ENCODE measurements at places on chromosomes 4 and X. TPM values are rescaled to one million over a fixed set of nuclear protein-coding genes. Genes with fewer than 3 reads are reported as not detected.

DNA sequence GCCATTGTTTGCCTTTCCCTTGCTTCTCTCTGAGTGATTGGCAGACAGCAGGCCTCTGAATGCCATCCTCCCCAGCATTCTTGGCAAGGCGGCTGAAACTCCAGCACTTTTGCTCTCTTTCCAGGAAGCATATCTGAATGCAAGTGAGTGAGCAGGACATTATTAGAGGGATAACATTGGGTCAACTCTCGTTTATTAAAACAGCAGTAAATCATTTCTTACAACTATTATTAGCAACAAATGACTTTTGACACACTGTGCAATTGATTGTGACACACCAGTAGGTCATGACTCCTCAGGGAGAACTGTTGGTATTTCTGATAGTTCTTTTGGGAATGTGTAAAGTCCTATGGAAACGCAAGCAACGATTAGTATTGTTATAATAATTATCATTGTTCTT lies 103.8 kb downstream of the EFNB1 start:
- H3K27ac ChIP-seq, result no peak overlapping the region
- H3K4me3 ChIP-seq, result no peak overlapping the region
- peaks cover 2% of the 10 kb centered on the region for H3K4me1 ChIP-seq
- DNase-seq, result no peak
- no peaks in the 10 kb centered on the region for H3K36me3 ChIP-seq
- no peaks in the 10 kb centered on the region for H3K27me3 ChIP-seq

GRCh38 chrX:121832446-121832845 lies 785.0 kb downstream of the GLUD2 start:
- H3K4me1 ChIP-seq, result no peaks in the 10 kb centered on the region
- H3K27me3 ChIP-seq, result no peaks in the 10 kb centered on the region
- DNase-seq, result no peak
- no peak overlapping the region for H3K4me3 ChIP-seq

DNA sequence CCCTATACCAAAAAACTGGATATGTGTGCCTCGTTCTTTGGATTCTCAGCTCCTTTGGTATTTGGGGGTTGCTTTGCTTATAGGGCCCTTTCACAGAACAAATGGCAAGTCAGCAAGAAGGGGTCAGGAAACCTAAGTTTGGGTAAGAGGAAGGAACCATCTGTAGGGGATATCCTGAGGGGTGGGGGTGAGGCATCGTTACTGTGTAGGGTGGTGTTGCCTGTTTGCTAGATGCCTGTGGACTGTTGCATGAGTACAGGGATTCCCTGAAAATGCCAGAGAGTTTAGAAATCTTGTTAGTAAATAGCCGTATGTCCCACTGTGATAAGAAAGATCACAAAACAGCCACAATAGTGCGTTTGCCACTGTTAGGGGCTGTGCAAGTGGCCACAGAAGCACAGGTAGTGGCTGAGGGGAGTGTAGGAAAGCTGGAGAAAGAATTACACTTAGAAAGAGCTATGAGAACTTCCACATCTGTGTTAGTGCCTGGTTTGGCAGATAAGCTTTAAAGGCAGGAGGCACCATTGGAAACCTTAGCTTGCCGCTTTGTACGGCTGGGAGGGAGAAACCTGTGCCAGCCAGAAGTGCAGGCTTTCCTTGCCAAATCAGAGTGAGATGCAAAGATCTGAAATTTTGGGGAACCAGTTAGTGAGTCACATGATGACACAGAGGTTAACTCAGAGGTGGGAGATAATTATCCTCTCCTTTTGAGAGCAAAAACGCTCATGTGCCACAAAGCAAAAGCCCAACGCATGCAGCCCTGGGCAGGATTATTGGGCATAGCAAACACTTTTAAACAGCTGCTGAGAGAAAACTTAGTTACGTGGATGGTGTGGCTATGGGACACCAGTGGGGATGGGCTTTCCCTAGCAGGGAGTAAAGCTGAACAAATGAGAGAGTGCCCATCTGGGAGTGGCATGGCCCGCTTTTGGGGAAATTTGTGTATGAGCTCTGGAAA lies 343.7 kb downstream of the ARAP2 start:
- H3K27ac ChIP-seq, result no peak overlapping the region
- H3K4me3 ChIP-seq, result no peak overlapping the region
- H3K36me3 ChIP-seq, result no peaks in the 10 kb centered on the region
- H3K4me1 ChIP-seq, result no peaks in the 10 kb centered on the region
- H3K27me3 ChIP-seq, result peaks cover 7% of the 10 kb centered on the region
- no peak for DNase-seq

DNA sequence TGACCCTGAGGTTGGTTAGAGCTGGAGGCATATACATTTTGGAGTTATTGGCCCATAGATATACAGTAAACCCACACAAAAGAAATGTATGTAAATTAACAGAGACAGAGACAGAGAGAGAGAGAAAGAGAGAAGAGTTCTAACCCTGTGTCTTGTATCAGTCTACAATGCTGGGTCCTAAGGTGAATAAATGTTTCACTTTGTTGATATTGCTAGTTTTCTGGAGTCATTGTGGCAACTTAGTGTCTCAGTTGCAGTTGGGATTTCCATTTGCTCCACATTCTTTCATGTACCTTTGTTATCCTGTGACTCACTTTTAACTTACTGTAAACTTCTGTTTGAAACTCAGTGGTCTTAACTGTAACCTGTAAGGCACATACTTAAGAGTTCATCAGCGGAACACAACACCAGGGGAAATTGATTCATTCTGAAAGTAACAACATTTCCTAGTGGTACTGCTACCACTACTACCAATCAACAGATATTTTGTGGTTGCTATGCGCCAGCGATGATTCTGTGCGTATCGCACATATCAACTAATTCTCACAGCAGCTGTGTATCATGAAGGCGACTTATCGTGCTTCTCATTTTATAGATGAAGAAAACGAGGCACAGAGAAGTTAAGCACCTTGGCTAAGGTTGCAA lies 38.5 kb upstream of the ETDA start:
- peaks cover 5% of the 10 kb centered on the region for H3K27me3 ChIP-seq
- H3K4me3 ChIP-seq, result no peak overlapping the region
- peak; percentile 44 for DNase-seq
- H3K36me3 ChIP-seq, result no peaks in the 10 kb centered on the region

GRCh38 chr4:6235901-6236640 lies 33.6 kb upstream of the WFS1 start:
- H3K27me3 ChIP-seq, result no peaks in the 10 kb centered on the region
- no peak overlapping the region for H3K27ac ChIP-seq
- DNase-seq, result no peak

DNA sequence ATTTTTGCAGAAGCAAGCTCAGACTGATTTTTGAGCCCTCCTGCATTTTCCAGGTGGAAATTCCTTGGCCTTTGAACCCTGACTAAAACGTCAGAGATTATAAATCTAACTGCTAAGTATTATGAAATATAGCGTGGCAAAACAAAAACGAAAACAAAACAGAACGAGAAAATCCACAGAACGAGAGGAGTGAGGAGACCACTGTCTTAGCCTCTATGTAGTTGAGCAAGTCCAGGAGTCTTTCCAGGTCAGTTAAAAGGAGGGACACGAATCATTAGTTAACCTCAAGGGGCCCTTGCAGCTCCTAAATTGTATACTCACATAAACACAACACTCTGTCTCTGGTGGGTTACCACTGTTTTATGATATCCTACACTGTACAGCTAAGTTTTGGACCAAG lies 80.2 kb downstream of the SYNPO2 start:
- no peaks in the 10 kb centered on the region for H3K27me3 ChIP-seq
- H3K4me1 ChIP-seq, result peaks cover 8% of the 10 kb centered on the region
- H3K36me3 ChIP-seq, result no peaks in the 10 kb centered on the region
- no peak for DNase-seq

DNA sequence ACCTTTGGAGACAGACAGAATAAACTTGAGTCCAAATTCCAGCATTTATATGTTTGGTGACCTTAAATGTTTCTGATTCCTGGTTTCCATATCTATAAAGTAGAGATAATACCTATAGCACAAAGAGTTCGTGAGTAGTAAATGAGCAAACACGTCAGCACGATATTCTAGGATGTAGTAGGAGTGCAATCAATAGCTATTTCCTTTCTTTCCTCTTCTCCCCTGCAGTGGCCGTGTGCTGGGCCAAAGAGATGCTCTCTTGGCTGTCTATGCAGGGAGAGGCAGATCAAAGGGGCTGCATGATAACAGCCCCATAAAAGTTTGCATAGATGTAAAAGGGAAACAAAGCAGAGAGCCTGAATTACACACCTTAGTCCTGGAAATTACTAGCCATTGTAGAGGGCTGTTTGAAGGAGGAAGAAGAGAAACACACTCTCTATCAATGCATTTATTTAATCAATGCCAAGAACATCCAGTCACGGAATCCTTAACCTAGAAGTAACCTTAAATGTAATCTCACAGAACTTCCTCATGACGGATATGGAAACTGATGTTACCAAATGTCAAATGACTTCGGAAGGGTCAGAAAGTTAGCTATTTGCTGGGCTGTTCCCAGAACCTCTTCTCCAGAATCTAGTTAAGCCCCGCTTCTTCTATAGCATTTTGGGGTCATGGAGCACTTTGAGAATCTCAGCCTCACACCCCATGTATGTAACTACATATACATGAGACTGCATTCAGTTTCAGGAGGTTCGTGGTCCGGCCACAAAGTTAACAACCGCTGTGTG lies 35.5 kb upstream of the PLAC8 start:
- peaks cover 28% of the 10 kb centered on the region for H3K4me1 ChIP-seq
- peaks cover 3% of the 10 kb centered on the region for H3K36me3 ChIP-seq
- H3K27me3 ChIP-seq, result no peaks in the 10 kb centered on the region
- no peak overlapping the region for H3K27ac ChIP-seq
- DNase-seq, result no peak

Gene GRIA2
- total RNA-seq, result not detected

DNA sequence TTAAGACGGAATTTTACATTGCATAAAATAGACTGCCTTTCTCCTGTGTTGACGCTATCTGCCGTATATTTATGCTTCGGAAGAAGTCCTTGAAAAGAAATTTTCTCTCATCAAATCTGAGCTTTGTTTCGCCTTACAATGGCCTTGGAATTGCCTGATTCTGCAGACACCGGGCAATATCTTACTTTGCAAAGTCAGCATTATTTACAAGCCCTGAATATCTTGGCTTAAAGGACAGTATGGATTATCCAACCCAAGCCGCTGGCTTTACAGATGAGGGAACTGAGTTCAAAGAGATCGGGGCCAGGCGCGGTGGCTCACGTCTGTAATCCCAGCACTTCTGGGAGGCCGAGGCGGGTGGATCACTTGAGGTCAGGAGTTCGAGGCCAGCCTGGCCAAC lies 1.1 kb upstream of the MANBA start:
- peaks cover 3% of the 10 kb centered on the region for H3K27me3 ChIP-seq
- peaks cover 27% of the 10 kb centered on the region for H3K4me1 ChIP-seq
- peaks cover 16% of the 10 kb centered on the region for H3K36me3 ChIP-seq
- no peak for DNase-seq
- no peak overlapping the region for H3K27ac ChIP-seq

- no peaks in the 10 kb centered on the region for H3K36me3 ChIP-seq
- no peaks in the 10 kb centered on the region for H3K4me1 ChIP-seq
- no peak overlapping the region for H3K4me3 ChIP-seq
- no peak overlapping the region for H3K27ac ChIP-seq
- no peaks in the 10 kb centered on the region for H3K27me3 ChIP-seq
- no peak for DNase-seq
Measured at GRCh38 chr4:15884666-15885065, 53.9 kb downstream of the FGFBP1 start.

DNA sequence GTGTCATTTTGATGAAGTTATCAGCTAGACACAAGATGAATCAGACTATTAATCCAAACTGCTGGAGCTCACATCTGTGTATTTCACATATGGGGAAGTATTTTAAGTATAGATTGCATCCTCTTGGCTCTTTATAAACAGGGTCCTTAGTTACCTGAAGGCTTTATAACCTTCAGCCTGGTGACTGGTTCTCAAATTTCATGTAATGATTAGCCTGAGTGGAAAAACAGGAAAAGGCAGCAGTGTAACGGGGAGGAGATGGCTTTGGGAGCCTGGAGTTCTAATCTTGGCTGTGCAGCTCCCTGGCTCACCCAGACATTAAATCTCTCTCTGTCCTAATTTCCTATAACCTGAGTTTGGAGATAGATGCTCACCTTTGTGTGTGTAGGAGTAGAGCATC lies 103.8 kb upstream of the HPF1 start:
- H3K4me1 ChIP-seq, result no peaks in the 10 kb centered on the region
- DNase-seq, result no peak
- H3K4me3 ChIP-seq, result no peak overlapping the region

- H3K4me3 ChIP-seq, result no peak overlapping the region
- no peak overlapping the region for H3K27ac ChIP-seq
- no peak for DNase-seq
- no peaks in the 10 kb centered on the region for H3K27me3 ChIP-seq
- no peaks in the 10 kb centered on the region for H3K4me1 ChIP-seq
Measured at GRCh38 chr4:103591841-103592240, 127.9 kb downstream of the TACR3 start.

GRCh38 chr4:96036781-96037180 lies 196.9 kb downstream of the PDHA2 start:
- H3K36me3 ChIP-seq, result no peaks in the 10 kb centered on the region
- H3K4me1 ChIP-seq, result no peaks in the 10 kb centered on the region
- DNase-seq, result no peak
- H3K27me3 ChIP-seq, result no peaks in the 10 kb centered on the region
- H3K4me3 ChIP-seq, result no peak overlapping the region
- no peak overlapping the region for H3K27ac ChIP-seq

Gene CFI
- not detected for total RNA-seq

GRCh38 chr4:67678612-67679011 lies 22.3 kb downstream of the UBA6 start:
- no peak for DNase-seq
- H3K27ac ChIP-seq, result no peak overlapping the region
- no peaks in the 10 kb centered on the region for H3K27me3 ChIP-seq
- H3K4me1 ChIP-seq, result peaks cover 12% of the 10 kb centered on the region

GRCh38 chr4:95107004-95107403 lies 349.2 kb downstream of the BMPR1B start:
- no peak overlapping the region for H3K27ac ChIP-seq
- no peaks in the 10 kb centered on the region for H3K27me3 ChIP-seq
- DNase-seq, result no peak
- H3K4me3 ChIP-seq, result no peak overlapping the region
- no peaks in the 10 kb centered on the region for H3K4me1 ChIP-seq
- H3K36me3 ChIP-seq, result no peaks in the 10 kb centered on the region

GRCh38 chr4:80221161-80221560 lies 23.9 kb downstream of the PRDM8 start:
- no peaks in the 10 kb centered on the region for H3K36me3 ChIP-seq
- H3K4me3 ChIP-seq, result no peak overlapping the region
- H3K27ac ChIP-seq, result no peak overlapping the region
- no peak for DNase-seq
- peaks cover 16% of the 10 kb centered on the region for H3K27me3 ChIP-seq

DNA sequence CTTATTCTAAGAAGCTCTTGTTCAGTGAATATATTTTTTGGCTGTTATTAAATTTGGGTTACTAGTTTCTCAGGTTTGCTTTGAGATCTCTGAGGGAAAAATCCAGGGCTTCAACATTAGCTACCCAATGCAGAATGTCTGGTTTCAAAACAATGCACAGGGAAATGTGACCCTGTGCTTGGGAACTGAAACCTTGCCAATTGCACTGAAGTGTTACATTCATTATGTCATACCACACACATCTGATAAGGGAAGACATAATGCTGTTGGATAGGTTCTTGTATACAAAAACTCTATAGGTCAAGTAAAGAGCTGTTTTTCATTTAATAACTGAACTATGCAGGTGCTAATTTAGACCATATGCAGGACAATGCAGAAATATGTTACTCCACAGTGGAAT lies 345.3 kb upstream of the BMP3 start:
- no peaks in the 10 kb centered on the region for H3K4me1 ChIP-seq
- H3K27me3 ChIP-seq, result no peaks in the 10 kb centered on the region
- H3K36me3 ChIP-seq, result no peaks in the 10 kb centered on the region
- H3K4me3 ChIP-seq, result no peak overlapping the region
- no peak for DNase-seq

Gene PRRG3
- total RNA-seq, result not detected

GRCh38 chrX:152619897-152620296 lies 17.8 kb upstream of the GABRQ start:
- H3K27me3 ChIP-seq, result peaks cover 4% of the 10 kb centered on the region
- H3K4me1 ChIP-seq, result no peaks in the 10 kb centered on the region
- no peak overlapping the region for H3K27ac ChIP-seq
- H3K4me3 ChIP-seq, result no peak overlapping the region
- no peak for DNase-seq

Measured in activated naive CD8-positive, alpha-beta T cell treated with anti-CD3 and anti-CD28 coated beads for 36 hours (primary cell).